Ammon's horn (tissue), 1 donor: ENCODE measurements at places on chromosomes 12 and 14.

DNA sequence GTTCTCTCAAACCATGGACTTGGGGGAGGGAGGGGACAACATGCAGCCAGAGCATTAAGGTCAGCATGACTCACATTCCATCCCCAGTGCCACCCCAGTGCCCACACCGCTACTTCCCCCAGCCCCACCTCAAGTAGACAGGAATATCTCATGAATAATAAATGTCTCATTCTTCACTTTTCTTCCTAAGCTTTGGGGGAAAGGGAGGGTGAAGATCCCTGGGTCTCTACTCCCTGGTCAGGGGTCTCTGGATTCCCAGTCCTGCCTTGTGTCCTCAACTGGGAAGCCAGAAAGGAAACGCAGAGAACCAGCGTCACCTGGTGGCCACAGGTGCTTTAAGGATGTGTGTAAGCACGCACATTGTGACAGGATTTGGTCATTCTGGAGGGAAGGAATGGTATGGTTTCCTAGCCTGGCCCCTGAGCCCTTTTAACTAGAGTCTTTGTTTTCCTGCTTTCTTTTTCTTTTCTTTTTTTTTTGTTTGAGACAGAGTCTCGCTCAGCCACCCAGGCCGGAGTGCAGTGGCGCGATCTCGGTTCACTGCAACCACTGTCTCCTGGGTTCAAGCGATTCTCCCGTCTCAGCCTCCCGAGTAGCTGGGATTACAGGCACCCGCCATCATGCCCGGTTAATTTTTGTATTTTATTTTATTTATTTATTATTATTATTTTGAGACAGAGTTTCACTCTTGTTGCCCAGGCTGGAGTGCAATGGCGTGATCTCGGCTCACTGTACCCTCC is 3.4 kb downstream of the GPR84 start:
- peak; percentile 85 for DNase-seq

- DNase-seq: no peak
Measured at GRCh38 chr14:101950100-101950499, 14.3 kb upstream of the DYNC1H1 start.

DNA sequence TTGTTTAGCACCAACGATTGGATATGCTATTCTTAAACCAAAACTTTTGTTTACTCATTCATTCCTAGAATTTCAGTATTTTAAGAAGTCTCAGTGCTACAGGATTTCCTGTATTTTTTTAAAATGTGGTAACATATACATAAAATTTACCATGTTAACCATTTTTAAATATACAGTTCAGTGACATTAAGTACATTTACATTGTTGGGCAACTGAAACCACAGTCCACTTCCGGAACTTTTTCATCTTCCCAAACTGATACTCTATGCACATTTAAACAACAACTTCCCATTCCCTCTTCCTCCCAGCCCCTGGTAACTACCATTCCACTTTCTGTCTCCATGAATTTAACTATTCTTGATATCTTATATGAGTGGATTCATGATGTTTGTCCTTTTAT is 30.3 kb downstream of the PDE3A start:
- DNase-seq: no peak

DNA sequence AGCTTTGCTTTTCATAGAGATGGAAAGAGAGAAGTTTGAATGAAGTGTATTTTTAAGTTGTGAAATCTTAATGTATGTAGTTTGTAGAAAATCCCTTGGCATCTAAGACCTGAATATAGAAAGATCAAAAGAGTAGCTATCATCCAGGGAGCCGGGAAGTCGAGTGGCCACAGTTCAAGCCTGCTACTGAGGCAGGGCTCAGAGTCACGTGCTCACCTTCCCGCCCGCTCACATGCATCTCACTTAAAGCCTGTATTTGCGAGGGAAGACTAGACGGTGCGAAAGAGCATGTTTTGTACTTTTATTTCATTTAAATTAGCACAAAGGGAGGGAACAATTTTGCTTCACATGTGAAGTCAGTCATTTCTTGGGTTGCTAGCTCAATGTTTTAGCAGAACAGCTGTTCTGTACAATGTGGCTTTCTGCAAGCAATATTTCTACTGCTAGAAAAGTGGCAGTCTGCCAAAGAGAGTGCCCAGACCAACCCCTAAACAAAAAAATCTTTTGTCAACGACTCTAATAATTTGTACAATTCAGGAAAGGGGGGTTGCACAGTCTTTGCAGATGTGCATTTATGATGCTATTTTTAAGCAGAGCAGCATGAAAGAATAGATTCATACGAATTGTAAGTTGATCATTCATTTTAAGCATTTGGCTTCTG is 290.7 kb downstream of the NPAS3 start:
- peak; percentile 87 for DNase-seq

- no peak for DNase-seq
Measured at GRCh38 chr12:120142231-120142877, 25.8 kb upstream of the RAB35 start.

DNA sequence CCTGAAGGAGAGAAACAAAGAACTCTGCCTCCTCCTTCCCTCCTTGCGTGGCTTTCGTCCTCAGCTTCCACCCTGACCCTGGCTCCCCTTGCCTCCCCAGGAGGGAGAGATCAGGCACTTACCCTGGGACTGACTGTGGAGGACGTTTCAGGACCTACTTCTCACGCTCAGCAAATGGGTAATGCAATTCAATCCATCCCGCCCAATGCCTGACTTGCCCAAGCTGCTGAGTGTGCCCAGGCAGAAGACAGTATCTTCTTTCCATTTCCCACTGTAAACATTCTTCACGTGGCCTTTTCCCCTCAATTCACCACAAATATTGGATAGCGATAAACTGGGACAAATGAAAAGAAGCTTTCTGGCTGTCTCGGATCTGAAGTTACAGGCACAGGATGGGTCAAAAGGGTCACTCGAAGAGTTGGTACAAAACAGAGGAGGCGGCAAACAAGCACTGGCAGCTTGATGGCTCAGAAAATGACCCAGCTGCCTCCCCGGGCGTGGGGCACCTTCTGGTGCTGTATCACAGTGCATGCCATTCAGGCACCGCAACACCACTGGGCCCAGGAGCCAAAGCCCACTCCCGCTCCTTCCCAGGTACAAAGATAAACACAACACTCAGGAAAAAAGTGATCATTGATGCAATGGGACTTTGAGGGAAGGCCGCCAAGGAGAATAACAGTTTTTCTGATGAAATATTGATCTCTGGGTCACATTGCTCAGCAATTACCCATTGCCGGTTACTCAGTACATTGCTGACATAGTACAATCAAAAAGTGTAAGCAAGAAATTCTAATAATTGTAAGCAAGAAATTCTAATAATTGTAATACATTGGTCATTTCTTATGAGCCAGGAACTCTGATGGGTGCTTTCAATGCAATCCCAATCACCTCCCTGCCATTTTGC is 65.8 kb downstream of the TRIM9 start:
- DNase-seq: no peak
